ENCODE measurements at places on chromosomes 5 and 9.

GRCh38 chr9:89243296-89244061 lies 64.9 kb upstream of the SHC3 start:
- DNase-seq, result no peak

DNA sequence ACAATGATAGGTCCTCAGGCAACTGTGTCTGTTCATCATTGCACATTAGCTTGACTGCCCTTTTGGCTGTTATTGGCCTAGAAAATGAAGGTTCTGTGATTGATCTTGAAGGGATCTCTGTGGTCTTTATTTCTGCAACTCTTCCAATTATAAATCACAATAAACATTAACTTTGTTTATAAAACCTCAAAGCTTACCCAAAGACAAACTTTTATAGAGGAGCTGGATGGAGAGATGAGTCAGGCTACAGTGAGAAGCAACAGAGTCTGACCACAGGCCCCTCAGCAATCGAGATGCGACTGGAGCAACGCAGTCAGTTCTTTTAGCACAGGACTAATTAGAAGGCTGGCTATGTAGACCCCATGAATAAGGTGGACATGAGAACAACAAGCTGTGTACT lies 5.3 kb downstream of the MACROH2A1 start:
- no peak for DNase-seq

DNA sequence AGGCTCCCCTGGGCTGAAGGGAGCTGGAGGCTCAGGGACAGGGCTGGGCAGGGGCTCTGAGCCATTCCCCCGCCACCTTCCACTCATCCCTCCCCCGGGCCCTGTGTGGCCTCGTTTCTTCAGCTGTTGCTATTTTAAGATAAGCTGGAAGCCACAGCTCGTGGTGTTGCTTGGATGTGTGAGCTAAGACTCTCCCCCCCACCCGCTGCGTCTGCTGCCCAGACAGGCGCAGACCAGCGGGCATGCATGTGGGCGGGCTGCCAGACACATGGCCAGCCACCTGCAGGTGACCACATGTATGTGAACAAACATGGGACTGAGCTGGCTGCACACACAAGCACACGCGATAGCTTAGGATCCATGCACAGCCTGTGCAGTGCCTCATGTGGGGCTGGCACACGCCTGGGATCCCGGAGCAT lies 8.7 kb downstream of the SNCB start:
- DNase-seq, result no peak

DNA sequence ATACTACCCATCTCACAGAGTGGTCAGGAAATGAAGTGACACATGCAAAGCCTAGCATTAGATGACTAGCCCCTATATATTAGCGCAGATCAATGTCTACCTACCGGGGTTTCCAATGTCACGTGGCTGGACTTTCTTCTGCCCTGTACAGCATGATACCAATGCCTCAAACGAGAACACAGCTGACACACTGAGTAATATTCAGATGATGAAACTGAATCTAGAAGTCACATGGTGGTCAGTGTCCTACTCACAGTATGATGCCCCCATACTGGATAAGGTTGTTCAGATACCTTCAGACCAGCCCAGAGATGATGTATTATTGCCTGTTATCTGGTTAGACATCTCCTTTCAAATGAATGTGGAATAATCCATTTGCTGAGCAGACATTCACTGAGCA lies 71.1 kb upstream of the FRRS1L start:
- no peak for DNase-seq

DNA sequence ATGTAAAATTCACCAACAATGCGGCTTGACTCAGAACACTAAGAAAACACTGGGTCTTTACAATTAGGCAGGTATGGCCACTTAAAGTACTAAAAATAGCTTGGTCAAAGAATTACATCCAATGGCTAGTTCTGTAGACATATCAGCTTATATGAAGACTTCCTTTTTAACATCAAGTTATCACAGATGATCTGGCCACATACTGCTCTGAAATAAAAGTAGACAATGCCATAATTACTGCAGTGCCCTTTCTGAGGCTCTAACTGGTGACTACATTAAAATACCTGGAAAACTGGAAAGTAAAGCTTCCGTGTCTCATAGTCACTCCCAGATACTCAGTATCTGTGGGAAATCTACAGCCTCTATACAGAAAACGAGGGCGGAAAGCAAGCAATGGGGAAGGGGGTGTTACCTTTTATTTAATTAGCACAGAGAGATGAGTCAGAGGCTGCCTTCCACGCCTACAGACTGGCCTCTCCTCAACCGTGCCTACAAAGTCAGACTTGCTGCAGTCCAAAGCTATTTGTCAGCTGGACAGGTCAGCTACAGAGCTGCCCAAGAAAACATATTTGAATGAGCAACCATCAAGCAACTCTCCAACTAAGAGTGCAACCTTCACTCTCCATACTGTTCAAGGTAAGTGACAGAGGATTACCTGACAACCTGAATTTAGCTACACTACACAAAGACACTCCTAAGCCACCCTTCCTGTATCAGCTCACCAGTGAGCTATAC lies 8.7 kb downstream of the SERINC5 start:
- DNase-seq, result no peak

DNA sequence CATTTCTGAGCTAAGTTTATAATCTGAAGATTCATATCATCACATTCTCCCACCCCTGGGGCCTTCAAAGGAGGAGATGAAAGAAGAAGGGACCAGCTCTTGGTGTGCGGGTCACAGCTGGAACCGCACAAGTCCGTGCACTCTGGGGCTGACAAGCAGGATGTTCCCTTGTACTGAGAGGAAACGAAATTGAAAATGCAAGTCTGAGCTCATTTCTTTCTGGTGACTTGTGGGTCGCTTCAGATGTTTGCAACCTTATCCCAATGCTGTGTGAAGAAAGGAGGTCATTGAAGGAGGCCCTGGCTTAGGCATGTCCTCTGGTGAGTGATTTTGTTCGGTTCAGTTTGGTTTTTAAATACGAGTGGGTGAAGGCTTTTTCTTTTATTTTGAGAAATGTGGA lies 59.6 kb downstream of the C9orf152 start:
- no peak for DNase-seq

DNA sequence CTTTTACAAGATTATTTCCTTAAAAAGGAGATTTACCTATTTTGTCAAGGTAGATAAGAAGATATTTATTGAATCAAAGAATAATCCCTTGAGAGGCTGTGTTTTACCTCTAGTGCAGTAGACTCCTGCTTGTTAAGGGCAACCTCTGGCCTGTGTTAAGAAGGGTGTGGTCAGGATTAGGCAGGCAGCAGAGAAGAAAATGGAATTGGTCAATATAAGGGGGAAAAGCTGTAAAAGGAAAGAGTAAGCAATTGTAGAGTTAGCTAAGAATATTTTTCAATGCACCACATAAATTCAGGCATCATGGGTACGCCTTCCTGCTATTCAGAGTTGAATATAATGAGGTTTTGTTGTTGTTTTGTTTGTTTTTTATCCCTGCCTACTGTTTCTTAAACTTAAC lies 6.2 kb downstream of the CCDC125 start:
- DNase-seq, result no peak

DNA sequence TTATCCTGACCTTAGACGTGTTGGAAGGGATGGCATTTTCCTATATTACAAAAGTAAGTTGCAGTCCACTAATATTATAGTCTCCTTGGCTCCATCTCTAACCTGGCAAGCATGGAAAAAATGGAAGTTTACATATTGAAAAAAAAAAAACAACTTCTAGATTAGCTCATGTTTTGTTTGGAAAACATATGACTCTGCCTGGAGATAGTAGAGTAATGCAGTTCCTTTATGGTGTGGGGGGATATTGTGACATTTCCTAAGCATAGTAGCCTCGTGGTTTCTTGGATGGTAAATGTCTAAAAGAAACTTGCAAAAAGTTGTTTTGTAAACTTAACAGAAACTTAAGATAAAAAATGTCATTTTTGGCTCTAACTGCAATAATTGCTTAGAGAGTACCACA lies 244.4 kb upstream of the FBXL7 start:
- no peak for DNase-seq

DNA sequence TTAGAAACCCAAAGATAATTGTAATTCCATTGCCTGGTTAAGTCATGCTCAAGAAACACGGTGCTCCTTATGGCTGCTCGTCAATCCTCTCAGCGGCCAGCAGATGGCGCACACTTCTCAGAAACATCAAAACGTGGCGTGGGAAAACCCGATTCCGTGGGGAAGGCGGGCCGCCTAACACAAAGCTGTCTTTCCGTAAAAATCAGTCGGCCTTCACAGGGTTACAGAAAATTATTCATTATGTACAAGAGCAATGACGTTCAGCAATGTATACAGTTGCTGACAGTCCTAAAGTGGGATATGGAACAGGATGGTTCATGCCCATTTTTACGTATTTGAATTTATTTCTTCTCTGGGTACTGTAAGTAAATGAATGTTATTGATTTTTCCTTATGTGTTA lies 83.5 kb downstream of the PDE4D start:
- DNase-seq, result peak; percentile 56
